ENCODE measurements at places on chromosomes 1 and 21. TPM values are rescaled to one million over a fixed set of nuclear protein-coding genes. Genes with fewer than 3 reads are reported as not detected.
A peak's percentile ranks its signal among the peaks of the same experiment; 100 is the strongest.

DNA sequence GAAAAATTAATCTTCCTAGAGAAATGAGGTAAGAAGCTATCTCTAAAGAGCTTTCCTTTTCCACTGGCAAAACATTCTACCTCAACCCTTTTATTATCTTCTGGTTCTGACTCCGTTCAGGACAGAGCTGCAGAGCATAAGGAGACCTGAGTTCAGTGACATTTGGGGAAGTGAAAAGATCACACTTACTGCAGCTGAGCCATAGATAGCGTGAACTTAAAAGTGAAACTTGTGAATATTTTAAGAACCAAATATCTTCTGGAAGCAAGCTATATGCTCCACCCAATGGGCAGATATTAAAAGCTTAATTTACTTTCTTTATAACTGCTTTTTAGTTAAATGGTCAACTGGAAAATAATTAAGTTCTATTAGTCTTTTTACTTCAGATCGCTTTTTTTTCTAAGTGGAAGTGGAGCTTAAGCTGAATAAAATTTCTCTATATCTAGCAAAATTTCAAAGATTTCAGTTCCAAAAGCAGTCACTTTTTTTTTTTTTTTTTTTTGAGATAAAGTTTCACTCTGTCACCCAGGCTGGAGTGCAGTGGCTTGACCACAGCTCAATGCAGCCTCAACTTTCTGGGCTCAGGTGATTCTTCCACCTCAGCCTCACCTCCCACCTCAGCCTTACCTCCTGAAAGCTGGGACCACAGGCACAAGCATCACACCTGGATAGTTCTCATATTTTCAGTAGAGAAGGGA is 11.9 kb downstream of the PTPN22 start:
- DNase-seq = no peak

The TRIM58 gene
- polyA plus RNA-seq = 0.79 TPM

GRCh38 chr1:32533792-32534327 is 5.4 kb upstream of the ZBTB8A start:
- no peak for DNase-seq

GRCh38 chr1:46489169-46489637 is 433 bp upstream of the DMBX1 start:
- no peak for DNase-seq

The RGS13 gene
- polyA plus RNA-seq = not detected

DNA sequence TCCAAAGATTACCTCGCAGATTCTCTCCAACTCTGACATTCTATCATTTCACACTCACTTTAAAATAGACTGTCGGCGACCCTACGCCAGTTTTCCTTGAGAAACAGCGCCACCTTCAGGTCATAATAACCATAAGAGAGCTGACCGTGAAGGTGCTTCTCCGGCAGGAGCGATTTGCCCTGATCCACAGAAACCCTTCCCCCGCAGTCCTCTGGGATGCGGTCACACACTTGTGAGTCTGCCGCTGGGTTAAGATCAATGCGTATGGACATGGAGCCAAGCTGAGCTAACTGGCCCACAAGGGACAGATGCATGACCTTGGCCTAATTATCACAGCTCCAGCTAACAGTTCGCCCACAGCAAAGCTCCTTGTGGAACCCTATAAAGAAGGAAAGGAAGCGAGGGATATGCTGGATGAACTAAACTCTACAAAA is 32.8 kb upstream of the IFNAR2 start:
- peak; percentile 62 for DNase-seq

DNA sequence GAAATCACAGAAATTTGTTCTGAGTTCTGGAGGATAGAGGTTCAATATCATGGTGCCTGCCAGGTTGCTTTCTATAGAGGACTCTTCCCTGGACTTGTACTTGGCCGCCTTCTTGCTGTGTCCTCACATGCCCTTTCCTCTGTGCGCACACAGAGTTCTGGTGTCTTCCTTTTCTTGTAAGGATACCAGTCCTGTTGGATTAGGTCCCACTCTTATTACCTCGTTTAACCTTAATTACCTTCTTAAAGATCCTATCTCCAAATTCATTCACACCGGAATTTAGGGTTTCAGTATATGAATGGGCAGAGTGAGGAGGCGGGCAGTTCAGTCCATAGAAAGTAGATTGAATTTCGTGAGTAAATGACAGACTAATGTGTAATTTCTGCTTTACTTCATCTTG is 413.9 kb downstream of the NCAM2 start:
- DNase-seq = no peak

GRCh38 chr1:220067269-220068204 is 21.2 kb upstream of the EPRS1 start:
- DNase-seq = peak; percentile 66

Measured in IMR-90 (cell line).